Midbrain (tissue), 1 donor: ENCODE measurements at places on chromosomes 3 and 15.
A peak's percentile ranks its signal among the peaks of the same experiment; 100 is the strongest.

DNA sequence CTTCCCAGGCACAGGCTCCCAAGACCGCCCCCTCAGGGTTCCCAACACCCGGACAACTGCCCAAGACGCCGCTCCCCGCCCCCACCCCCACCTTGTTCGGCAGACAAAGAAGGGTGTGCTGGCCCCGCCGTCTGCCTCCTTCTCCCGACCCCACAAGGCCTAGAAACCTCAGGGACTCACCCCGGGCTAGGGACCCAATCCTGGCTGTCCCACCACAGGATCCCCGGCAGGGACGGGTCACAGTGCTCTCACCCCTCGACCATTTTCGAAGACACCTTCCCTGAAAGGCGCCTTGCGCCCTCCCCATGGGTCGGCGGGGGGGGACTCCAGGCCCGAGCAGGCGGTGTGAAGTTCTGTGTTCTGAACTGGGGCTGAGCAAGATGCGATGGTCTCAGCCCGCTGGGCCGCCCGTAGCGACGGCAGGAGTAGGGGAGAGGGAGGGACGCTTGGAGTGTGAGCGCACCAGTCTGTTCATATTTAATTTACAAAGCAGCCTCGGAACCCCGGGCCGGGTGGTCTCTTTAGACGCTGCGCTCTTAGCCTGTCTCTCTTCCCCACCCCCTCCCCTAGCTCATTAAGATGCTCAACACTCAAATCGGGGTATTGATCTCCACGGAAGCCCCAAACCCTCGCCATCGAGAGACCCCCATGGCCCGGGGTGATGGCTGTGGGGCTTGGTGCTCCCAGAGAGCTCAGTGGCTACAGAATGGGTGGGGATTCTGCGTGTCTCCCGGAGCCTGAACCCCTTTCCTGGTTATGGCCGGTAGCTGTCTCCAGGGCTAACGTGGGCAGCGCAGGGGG lies 1.4 kb upstream of the ISLR2 start:
- no peak for DNase-seq

DNA sequence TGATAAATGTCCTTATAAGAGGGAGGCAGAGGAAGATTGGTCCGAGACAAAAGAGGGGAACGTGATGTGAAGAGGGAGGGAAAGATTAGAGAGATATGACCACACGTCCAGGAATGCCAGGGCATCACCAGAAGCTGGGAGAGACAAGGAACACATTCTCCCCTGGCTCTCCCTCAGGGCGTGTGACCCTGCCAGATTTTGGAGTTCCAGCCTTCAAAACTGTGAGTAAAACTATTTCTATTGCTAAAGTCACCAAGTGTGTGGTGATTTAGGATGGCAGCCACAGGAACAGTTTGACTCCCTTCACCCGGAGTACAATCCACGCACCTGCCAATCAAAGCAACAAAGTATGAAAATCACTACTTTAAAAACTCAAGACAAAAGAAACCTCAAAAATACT lies 32.1 kb upstream of the TJP1 start:
- no peak for DNase-seq

DNA sequence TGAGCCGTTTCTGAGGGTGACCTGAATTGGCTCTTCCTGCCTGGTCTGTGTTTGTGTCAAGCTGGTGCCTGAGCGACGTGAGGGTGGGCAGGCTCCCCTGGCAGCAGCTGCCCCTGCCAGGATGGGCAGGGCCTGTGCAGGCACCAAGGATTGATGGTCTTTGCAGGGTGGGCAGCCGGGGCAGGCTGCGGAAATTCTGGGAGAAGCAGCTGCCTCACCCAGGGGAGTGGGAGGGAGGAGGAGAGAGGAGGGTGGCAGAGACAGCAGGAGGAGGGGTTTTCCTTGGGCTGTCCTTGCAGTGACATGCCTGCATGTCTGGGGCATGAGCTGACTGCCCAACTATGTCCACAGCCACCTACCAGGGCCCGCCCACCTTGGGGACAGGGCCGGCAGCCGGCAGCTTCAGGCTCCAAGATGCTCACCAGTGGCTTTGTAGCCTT lies 27.9 kb upstream of the SLC6A6 start:
- DNase-seq: no peak

DNA sequence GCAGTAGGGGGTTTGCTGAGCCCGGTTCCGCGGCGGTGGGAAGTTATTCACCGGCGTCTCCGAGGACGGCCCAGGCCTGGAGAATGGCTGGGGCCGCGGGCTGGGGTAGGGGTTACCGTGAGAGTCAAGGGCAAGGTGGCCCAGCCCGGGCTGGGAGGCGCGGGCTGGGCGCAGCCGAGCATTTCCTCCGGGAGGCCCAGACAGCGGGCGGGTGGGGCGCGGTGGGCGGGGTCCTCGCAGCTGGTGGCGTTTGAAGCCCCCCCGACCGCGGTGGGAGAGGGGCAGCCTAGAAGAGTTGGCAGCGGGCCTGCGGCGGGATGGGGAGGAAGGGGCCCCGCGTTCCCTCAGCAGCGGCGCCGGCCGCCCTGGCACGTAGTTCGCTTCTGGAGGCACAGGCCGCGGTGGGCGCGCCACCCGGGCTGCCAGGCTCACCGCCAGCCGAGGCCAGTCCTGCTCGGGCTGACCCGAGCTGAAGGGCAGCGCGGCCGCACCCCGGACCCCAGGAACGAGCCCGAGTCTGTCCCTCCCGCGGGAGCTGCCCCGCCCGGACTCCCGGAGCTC lies 960 bp upstream of the KLF13 start:
- peak; percentile 78 for DNase-seq
